Activated naive CD8-positive, alpha-beta T cell treated with anti-CD3 and anti-CD28 coated beads, Interleukin-2, amount 50 U/mL, for 16 hours (primary cell): ENCODE measurements at places on chromosomes 5 and 9.

- no peak for DNase-seq
Measured at GRCh38 chr5:135105105-135105484, 71.1 kb upstream of the PITX1 start.

GRCh38 chr5:160363211-160363610 lies 7.2 kb downstream of the C1QTNF2 start:
- no peak for DNase-seq

DNA sequence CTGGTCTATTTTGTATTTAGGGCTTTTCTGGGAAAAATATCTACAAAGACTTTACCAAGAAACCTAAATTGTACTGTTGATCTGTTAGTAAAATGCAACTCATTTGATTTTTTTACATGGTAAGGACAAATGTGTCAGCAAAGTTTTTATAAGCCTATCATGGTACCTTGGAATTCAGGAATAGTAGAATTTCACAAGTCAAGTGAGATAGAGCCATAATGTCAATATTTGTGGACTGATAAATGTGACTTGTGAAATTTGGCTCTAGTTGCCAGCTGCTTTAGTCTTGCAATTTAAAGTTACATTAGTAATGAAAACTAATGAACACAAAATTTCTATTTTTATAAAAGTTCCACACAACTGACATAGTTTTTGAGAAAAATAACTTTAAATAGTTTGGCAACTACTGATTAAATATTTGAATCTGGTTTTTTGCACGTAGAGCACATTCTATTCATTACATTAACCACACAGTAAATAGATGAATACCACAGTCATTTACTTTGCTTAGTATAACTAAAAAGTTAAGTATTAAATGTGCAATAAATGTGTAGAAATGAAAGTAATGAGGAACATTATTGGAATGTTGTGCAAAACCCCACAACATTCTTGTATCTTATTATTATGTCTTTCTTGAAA lies 41.2 kb upstream of the RIOK2 start:
- no peak for DNase-seq

GRCh38 chr5:145189746-145190145 lies 645.4 kb downstream of the PRELID2 start:
- DNase-seq: no peak

DNA sequence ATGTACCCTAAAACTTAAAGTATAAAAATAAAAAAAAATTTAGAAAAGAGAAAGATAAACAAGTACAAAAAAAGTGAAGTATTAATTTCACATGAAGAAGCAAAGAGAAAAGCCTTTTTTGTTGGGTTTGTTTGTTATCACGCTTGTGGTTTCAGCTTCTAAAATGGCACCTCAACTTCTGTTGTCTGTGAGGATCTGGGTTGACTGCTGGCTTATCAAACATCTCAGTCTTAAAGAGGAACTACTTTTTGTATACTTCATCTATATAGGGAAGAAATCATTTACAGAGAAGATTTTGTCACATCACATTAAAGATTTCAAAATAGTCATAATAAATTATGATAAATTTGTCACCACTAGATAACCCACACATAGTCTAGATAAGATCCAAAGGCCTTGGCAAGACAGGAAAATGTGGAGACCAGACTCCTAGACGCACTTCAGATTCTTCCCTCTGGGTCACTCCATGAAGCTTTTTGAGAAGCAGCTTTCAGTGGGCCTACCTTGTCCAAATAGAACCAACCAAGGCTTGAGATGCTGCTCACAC lies 8.8 kb upstream of the ADGRV1 start:
- no peak for DNase-seq

DNA sequence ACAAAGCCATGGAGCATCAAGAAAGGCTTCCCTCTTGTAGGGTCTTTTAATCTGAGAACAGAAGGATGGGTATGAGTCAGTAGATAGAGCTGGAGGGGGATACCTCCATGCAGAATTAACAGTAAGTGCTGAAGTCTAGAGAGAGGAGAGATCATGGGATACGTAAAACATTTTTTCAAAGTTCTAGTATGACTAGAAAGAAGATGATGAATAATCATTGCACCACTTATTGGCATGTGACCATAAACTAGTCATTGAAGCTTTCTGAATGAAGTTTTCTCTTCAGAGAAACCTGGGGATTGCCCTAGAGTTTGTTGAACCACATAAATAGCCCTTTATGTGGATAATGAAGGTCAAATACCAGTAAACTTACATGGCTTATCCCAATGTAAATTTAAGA lies 48.6 kb upstream of the PTPRD start:
- DNase-seq: no peak

- DNase-seq: no peak
Measured at GRCh38 chr9:110072597-110073355, 135.2 kb downstream of the C9orf152 start.

DNA sequence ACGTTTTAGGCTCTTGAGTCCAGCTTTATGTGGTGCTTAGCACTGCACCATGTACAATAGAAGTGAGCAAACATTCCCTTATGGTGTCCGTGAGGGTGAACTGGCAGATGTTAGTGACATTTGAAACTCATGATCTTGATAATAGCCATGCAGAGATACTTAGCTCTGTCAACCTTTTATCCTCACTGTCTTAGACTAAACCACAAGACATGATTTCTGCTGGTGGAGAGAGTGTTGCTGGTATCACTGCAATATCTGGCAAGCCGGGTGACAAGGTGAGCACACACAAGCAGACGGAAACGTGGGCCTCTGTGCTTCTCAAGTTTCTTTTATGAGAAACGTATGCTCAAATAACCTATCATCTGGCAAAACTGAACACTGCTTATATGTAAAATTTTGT lies 68.4 kb downstream of the CAST start:
- no peak for DNase-seq
